Mammary epithelial cell (primary cell): ENCODE measurements at places on chromosomes 3 and 15.

DNA sequence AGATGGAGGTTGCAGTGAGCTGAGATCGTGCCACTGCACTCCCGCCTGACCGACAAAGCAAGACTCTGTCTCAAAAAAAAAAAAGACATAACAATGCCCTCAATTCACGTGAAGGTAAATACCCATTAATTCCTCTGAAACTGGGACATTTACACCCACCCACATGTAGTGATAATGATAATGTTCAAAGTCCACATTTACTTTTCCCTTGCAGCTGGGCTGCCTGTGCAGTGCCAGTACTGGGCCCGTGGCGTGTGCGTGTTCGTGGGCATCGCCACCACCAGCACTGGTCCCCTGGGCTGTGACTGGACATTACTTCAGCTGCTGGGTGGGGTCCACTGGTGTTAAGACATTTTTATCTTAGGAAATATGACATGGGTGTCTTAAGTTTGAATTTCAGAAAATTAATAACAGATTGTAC is 123.6 kb downstream of the SLC25A26 start:
- no peak for DNase-seq

DNA sequence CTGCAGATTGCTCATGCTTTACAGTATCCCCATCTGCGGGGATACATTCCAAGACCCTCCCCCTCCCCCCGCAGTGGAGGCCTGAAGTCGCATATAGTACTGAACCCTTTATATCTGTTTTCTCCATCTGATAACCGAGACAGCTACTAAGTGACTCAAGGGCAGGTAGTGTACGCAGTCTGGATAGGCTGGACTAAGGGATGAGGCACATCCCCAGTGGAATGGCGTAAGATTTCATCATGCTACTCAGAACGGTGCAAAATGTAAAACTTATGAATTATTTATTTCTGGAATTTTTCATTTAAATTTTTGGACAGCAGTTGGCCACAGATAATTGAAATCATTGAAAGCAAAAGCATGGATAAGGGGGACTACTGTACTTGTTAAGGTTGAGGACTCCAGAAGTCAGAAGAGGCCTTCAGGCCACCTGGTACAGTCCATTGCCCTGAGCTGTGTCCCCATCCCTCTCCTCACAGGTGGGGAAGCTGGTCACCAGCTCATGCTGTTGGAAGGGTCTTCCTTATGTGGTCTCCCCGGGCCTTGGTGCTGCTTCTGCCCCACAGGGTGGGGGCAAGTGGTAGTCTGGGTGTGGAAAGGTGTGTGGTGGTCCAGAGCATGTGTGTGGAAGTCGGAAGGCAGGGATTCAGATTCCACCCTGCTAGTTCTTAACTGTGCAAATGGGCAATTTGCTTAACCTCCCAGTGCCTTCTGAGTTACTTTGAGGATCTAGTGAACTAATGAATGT is 72.0 kb downstream of the HCN4 start:
- no peak for DNase-seq

GRCh38 chr3:49417516-49418120 is 4.7 kb downstream of the AMT start:
- DNase-seq: no peak

- DNase-seq: no peak
Observed at GRCh38 chr15:29196290-29196689, 73.3 kb downstream of the NSMCE3 start.

DNA sequence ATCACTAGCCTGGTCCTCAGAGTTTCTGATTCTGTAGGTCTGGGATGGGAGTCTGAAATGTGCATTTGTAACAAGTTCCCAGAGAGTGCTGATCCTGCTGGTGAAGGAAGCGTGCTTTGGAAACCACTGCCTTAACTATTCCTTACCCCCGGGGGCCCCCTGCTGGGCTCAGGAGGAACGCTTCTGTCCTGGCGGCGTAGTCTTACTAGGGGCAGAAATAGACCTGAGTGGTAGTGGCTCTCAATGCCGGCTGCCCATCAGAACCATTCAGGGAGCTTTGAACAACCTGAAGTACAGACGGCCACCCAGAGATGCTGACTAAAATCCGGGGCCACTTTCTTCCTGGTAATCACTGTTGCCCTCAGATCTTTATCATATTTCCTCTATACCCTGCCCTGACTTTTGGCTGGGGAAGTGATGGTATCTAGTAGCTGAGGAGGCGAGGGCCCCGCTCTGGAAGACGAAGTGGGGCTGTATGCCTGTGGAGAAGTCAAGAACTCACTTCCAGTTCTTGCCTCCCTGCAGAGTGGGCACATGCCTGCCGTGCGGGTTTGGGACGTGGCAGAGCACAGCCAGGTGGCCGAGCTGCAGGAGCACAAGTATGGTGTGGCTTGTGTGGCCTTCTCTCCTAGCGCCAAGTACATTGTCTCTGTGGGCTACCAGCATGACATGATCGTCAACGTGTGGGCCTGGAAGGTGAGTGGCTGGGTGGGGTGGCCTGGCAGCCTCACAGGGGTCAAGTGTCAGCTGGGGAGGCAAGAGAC is 16.3 kb upstream of the JMJD7 start:
- DNase-seq: peak; percentile 60

GRCh38 chr3:78754066-78754743 is 1013.6 kb downstream of the ROBO1 start:
- peak; percentile 82 for DNase-seq

GRCh38 chr15:61474796-61475195 is 245.7 kb upstream of the RORA start:
- DNase-seq: no peak

DNA sequence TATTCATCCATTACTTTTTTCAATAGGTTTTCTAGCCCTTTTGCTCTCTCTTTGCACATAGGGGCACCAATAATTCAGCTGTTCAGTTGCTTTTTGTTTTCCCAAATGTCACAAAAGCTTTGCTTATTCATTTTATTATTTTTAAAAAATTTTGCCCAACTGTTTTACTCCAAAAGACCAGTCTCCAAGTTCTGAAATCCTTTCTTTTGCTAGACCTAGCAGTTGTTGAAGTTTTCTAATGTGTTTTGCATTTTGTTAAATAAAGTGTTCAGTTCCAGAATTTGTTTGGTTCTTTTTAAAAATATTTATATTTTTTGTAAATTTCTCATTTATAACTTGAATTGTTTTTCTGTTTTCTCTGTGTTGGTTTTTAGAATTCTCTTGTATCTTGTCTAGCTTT is 1227.3 kb downstream of the ROBO2 start:
- DNase-seq: no peak

DNA sequence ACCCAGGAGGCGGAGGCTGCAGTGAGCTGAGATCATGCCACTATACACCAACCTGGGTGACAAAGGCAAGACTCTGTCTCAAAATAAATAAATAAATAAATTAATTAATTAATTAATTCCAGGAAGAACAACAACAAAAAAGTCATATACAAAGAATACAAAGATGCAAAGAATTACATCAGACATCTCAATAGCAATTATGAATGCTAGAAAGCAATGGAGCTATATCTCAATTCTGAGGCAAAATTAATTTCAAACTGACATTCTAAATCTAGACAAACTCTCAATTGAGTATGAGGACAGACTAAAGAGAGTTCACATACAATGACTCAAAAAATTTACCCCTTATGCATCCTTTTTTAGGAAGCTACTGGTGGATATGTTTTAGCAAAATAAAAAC is 69.6 kb upstream of the CTNNB1 start:
- DNase-seq: no peak
